Fibroblast of lung (primary cell): ENCODE measurements at places on chromosomes 5 and 9. TPM values are rescaled to one million over a fixed set of nuclear protein-coding genes. Genes with fewer than 3 reads are reported as not detected.

The IQGAP2 gene
- 5.1 and 7.0 TPM in 2 replicates for polyA plus RNA-seq

The NR5A1 gene
- not detected in 2 replicates for polyA plus RNA-seq

The FUBP3 gene
- 35.7 and 43.2 TPM in 2 replicates for polyA plus RNA-seq

The AGXT2 gene
- not detected in 2 replicates for polyA plus RNA-seq

The COL5A1 gene
- polyA plus RNA-seq, result 83.9 and 109 TPM in 2 replicates

The CTXN3 gene
- polyA plus RNA-seq, result not detected in 2 replicates

The SPATA31D4 gene
- polyA plus RNA-seq, result not detected in 2 replicates

The PCDHGA12 gene
- polyA plus RNA-seq, result 11.9 and 14.1 TPM in 2 replicates

The TLR4 gene
- 1.0 and 2.2 TPM in 2 replicates for polyA plus RNA-seq

The FBP2 gene
- polyA plus RNA-seq, result not detected in 2 replicates

The EPB41L4A gene
- 0.23 and 0.28 TPM in 2 replicates for polyA plus RNA-seq

The IFNA13 gene
- not detected in 2 replicates for polyA plus RNA-seq

The LPAR1 gene
- polyA plus RNA-seq, result 240 and 378 TPM in 2 replicates

The PTGES gene
- polyA plus RNA-seq, result 8.8 and 13.3 TPM in 2 replicates

The NKD2 gene
- polyA plus RNA-seq, result 0.29 TPM in 1 of 2 replicates, not detected in the other

The CCIN gene
- 0.40 and 0.55 TPM in 2 replicates for polyA plus RNA-seq

The ENHO gene
- polyA plus RNA-seq, result 0.07 TPM in 1 of 2 replicates, not detected in the other

The TMEM215 gene
- not detected in 2 replicates for polyA plus RNA-seq

The NOL8 gene
- polyA plus RNA-seq, result 20.0 and 20.5 TPM in 2 replicates

The ORM2 gene
- not detected in 2 replicates for polyA plus RNA-seq

The SPEF2 gene
- polyA plus RNA-seq, result 2.6 and 5.2 TPM in 2 replicates

The ALDOB gene
- not detected in 2 replicates for polyA plus RNA-seq

The PCDHA1 gene
- polyA plus RNA-seq, result 0.05 and 0.12 TPM in 2 replicates

The PCDHGA2 gene
- 4.2 and 5.8 TPM in 2 replicates for polyA plus RNA-seq

The SLF1 gene
- 3.1 and 4.6 TPM in 2 replicates for polyA plus RNA-seq
